ENCODE measurements at places on chromosomes 12 and 14.
A peak's percentile ranks its signal among the peaks of the same experiment; 100 is the strongest.

DNA sequence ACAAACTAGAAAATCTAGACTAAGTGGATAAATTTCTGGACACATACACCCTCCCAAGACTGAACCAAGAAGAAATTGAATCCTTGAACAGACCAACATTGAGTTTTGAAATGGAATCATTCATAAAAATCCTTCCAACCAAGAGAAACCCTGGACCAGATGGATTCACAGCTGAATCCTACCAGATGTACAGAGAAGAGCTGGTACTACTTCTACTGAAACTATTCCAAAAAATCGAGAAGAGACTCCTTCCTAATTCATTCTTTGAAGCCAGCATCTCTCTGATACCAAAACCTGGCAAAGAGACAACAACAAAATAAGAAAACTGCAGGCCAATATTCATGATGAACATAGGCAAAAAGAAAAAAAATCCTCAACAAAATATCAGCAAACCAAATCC lies 227.4 kb downstream of the RPAP3 start:
- no peak for ATAC-seq

GRCh38 chr12:94147991-94148738 lies at the start of gene PLXNC1:
Gene PLXNC1, plus strand, starts transcription at chr12:94148577. Its CDS starts 395 bp downstream, at chr12:94148972.
- peak; percentile 37 for ATAC-seq

- ATAC-seq, result no peak
Measured at GRCh38 chr14:103711516-103712431, 3.5 kb downstream of the XRCC3 start.

- ATAC-seq, result 0 out of 3 replicates have a peak, but pooled peaks have one; percentile 21
Measured at GRCh38 chr12:16189849-16190248, 87.6 kb downstream of the SLC15A5 start.

- peak; percentile 21 for ATAC-seq
Measured at GRCh38 chr14:51783765-51784164, 76.6 kb upstream of the GNG2 start.

DNA sequence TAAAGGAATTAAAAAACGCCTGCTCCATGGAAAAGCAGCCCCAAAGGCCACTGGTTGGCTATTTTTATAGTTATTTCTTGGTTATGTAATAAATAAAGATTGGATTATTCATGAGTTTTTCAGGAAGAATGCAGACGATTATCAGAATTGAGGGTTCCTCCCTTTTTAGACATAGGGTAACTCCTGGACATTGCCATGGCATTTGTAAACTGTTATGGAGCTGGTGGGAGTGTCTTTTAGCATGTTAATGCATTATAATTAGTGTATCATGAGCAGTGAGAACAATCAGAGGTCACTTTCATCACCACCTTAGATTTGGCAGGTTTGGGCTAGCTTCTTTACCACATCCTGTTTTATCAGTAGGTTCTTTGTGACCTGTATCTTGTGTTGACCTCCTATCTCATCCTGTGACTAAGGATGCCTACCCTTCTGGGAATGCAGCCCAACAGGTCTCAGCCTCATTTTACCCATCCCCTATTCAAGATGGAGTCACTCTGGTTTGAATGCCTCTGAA lies 728.7 kb downstream of the GALC start:
- no peak for ATAC-seq

DNA sequence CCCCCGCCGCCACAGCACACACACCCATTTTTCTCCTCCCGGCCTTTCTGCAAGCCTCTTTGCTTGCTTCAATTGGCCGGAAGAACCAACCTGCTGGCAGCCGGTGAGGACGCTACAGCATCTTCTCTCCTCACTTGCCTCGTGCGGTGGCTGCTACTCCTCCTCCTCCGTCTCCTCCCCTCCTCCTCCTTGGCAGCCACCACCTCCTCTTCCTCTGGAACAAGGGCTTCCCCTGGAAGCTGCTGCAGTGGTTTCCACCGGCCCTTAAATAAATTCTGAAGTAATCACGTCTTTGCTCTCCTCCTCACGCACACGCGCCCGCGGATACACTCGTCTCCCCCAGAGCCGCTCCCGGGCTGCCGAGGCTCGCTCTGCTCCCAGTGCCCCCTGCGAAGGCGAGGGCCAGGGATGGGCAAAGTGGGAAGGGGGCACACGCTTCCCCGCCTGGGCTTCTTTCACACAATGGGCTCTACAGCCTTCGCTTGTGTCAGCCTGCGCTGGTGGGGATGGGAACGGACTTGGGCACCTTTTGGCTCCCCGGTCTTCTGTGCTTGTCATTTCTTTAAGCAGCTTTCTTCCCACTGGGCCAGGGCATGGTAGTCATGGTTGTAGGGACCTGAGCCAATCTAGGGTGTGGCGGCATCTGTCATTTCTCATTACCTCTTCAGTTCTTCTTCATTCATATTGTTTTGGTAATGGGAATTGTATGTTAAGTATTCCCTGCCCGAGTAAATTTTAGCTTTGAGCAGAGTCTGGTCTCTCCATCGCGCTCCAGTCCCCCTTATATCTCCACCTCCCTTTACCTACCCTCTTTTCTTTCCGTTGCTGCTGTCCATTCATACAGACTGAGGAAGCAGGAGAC lies at the start of gene PPFIA2:
Gene PPFIA2 (minus strand): TSS at position 161 of the 862 bp plus-strand sequence.
- peak; percentile 66 for ATAC-seq

DNA sequence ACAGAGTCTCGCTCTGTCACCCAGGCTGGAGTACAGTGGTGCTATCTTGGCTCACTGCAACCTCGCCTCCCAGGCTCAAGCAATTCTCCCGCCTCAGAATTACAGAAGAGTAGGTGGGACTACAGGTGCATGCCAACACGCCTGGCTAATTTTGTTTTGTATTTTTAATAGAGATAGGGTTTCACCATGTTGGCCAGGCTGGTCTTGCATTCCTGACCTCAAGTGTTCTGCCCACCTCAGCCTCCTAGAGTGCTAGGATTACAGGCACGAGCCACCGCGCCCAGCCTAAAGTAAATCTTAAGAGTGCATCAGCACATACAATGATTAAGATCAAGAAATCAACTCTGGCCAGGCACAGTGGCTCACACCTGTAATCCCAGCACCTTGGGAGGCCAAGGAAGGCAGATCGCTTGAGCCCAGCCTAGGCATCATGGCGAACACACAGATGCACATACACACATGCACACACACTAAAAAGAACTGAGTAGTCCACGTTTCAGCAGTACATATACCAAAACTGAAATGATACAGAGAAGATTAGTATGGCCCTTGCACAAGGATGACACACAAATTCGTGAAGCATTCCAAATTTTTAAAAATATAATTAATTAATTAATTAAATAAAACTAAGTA lies 65.0 kb downstream of the HECTD1 start:
- no peak for ATAC-seq

DNA sequence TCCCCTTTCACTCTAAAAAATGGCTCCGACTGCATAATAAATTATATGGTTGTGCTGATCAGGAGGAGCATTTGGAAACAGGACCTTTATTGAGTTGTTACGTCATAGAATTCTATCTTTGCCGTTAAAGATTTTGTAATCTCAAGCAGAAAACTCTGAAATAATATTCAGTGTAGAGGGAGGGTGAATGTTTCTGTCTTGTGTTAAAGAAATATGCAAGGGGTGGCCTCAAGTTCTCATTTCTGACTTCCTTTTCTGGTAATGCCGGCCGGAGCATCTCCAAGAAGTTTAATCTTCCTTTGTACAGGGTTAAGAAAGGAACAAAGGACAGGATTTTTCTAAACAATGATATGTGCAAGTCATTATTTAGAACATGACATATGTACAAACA lies 165.1 kb downstream of the SLC38A4 start:
- ATAC-seq, result peak; percentile 3

DNA sequence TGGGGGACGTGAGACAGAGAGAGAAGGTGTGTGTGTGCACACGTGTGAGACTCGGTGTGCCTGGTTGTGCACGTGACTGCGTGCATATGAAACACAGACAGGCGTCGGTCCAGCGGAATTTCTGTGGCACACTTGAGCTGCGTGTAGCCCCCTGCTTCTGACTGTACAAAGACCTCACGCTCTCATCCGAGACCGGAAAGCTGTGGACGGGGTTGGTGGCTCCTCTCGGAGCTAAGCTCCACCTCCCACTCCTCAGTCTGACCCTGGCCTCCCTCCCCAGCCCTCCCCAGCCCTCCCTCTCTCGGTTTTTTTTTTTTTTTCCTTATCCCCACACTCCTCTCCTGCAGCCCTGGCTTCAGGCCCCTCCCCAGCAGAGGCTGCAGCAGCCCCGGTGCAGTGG lies 8.3 kb upstream of the C14orf180 start:
- ATAC-seq, result no peak
